ENCODE measurements at places on chromosomes 1 and 21. TPM values are rescaled to one million over a fixed set of nuclear protein-coding genes. Genes with fewer than 3 reads are reported as not detected.
A peak's percentile ranks its signal among the peaks of the same experiment; 100 is the strongest.

TEKT2 gene
- total RNA-seq = 0.80 TPM

LEFTY1 gene
- total RNA-seq = 0.28 TPM

C4BPA gene
- total RNA-seq = not detected

DNA sequence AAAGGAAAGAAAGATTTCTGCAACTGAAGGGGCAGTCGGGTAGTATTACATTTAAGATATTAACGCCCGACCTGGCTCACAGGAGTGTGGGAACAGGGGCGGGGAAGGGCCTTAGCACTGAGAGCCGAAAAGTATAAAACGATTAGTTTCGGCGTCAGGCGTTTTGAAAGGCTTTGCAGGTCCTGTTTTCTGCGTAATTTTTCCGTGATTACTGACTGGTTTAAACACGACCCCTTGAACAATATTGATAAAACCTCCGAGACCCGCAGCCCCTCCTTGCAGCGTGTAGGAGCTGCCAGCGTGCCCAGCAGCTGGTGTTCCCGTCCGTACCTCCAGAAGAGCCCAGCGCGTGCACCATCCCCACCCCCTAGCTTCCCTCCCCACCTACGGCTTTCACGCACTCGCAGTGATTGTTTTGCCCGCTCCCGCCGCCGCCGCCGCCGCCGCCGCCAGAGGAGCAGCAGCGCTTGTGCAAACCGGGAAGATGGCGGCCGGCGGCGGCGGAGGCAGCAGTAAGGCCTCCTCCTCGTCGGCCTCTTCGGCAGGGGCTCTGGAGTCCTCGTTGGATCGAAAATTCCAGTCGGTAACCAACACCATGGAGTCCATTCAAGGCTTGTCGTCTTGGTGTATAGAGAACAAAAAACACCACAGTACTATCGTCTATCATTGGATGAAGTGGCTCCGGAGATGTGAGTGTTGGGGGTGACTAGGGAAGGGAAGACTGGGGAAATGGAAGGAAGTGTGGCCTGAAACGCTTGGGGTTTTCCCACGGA is 470 bp downstream of the RPRD2 start:
- peak overlapping the region; percentile 98 for H3K27ac ChIP-seq
- peaks cover 37% of the 10 kb centered on the region for H3K4me1 ChIP-seq
- peaks cover 6% of the 10 kb centered on the region for H3K27me3 ChIP-seq
- peak; percentile 82 for DNase-seq

- H3K27me3 ChIP-seq = peaks cover 10% of the 10 kb centered on the region
- H3K4me1 ChIP-seq = peaks cover 7% of the 10 kb centered on the region
- no peak overlapping the region for H3K27ac ChIP-seq
- H3K36me3 ChIP-seq = no peaks in the 10 kb centered on the region
- DNase-seq = no peak
Observed at GRCh38 chr1:22239378-22239777, 96.5 kb upstream of the WNT4 start.

DNA sequence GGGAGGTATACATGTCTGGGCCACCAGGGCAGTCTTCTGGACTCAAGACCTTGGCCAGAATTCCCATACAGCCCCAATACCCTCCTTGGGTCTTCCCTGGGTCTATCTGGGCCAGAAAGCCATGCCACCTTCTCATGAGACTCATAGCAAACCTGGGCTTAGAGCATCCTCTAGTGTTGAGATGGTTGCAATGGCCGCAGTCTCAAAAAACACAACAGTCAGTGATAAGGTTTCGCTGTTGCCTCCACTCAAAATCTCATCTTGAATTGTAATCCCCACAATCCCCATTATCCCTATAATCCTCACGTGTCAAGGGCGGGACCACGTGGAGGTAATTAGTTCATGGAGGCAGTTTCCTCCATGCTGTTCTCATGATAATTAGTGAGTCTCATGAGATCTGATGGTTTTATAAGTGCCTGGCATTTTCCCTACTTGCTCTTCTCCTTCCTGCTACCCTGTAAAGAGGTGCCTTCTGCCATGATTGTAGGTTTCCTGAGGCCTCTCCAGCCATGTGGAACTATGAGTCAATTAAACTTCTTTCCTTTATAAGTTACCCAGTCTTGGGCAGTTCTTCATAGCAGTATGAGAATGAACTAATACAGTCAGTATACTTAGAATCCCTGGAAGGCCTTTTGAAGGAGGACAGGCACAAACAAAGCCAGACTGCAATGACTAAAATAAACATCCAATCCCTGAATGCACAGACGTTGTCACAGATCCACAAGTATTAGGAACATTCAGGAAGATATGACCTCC is 77.0 kb downstream of the CTH start:
- no peak overlapping the region for H3K27ac ChIP-seq
- peak; percentile 43 for DNase-seq
- H3K4me1 ChIP-seq = peaks cover 18% of the 10 kb centered on the region
- no peak overlapping the region for H3K4me3 ChIP-seq
- no peaks in the 10 kb centered on the region for H3K36me3 ChIP-seq
- peaks cover 6% of the 10 kb centered on the region for H3K27me3 ChIP-seq

GRCh38 chr1:160256396-160257046 is 5.8 kb downstream of the DCAF8 start:
- no peak overlapping the region for H3K4me3 ChIP-seq
- peaks cover 1% of the 10 kb centered on the region for H3K27me3 ChIP-seq
- H3K4me1 ChIP-seq = peaks cover 21% of the 10 kb centered on the region
- H3K27ac ChIP-seq = no peak overlapping the region
- DNase-seq = no peak

GRCh38 chr1:906600-907420 is 16.9 kb upstream of the SAMD11 start:
- peaks cover 14% of the 10 kb centered on the region for H3K27me3 ChIP-seq
- H3K4me1 ChIP-seq = no peaks in the 10 kb centered on the region
- no peaks in the 10 kb centered on the region for H3K36me3 ChIP-seq
- H3K27ac ChIP-seq = no peak overlapping the region

- H3K36me3 ChIP-seq = peaks cover 18% of the 10 kb centered on the region
- no peaks in the 10 kb centered on the region for H3K4me1 ChIP-seq
- H3K27ac ChIP-seq = no peak overlapping the region
- peaks cover 5% of the 10 kb centered on the region for H3K27me3 ChIP-seq
- no peak overlapping the region for H3K4me3 ChIP-seq
Observed at GRCh38 chr1:230842801-230843200, 25.5 kb downstream of the C1orf198 start.

- peaks cover 21% of the 10 kb centered on the region for H3K27me3 ChIP-seq
- no peak overlapping the region for H3K27ac ChIP-seq
- no peak overlapping the region for H3K4me3 ChIP-seq
- peaks cover 10% of the 10 kb centered on the region for H3K4me1 ChIP-seq
- no peaks in the 10 kb centered on the region for H3K36me3 ChIP-seq
- no peak for DNase-seq
Observed at GRCh38 chr1:18714404-18715175, 83.9 kb downstream of the PAX7 start.

GRCh38 chr1:54581621-54582035 is 33.6 kb downstream of the ACOT11 start:
- H3K27me3 ChIP-seq = peaks cover 19% of the 10 kb centered on the region
- H3K4me3 ChIP-seq = no peak overlapping the region

- no peak overlapping the region for H3K27ac ChIP-seq
- H3K4me1 ChIP-seq = peaks cover 3% of the 10 kb centered on the region
- no peak overlapping the region for H3K4me3 ChIP-seq
- DNase-seq = no peak
Observed at GRCh38 chr1:116725798-116726197, 28.4 kb upstream of the CD2 start.

GRCh38 chr21:38178653-38179470 is 77.9 kb upstream of the KCNJ15 start:
- no peak overlapping the region for H3K4me3 ChIP-seq
- H3K27ac ChIP-seq = no peak overlapping the region
- H3K36me3 ChIP-seq = no peaks in the 10 kb centered on the region
- no peak for DNase-seq
- no peaks in the 10 kb centered on the region for H3K4me1 ChIP-seq

DNA sequence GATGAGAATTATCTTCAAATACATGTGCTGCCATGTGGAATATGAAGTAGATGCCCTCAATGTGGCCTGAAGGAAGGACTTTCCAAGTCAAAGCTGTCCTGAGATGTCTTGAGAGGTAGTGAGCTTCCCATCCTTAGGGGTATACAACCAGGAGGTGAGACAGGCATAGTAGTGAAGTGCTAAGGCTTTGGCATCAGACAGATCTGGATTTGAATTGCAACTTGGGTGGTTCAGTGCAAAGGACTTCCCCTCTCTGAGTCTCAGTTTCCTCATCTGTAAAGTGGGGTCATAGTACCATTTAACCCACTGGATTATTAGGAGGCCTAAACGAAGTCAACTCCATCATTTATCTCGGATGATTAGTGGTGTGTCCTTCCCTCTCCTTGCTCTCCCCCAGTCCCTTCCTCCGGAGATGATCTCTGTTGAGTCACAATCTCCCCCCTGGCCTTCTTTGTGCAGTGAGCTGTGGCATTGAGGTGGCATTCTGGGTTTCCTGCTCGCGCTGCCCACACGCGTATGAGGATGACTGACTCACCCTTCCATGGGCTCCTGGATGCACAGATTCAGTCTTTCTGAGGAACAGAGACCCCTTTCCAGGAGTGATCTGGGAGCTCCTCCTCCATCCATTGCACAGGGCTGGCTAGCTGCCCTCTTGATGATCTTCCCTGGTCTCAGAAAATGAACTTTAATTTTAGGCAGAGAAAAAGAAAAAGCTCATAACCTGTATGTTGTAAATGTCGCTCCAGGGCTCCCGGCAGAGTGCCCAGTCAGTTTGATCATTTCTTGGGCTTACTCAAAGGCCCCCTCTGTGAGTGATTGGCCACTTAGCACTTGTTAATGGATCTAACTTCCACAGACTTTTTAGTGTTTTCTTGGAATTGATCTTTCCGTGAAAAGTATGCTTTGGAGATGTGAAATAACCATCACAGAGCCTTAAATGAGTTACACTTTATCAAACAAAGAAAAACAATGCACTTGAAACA is 354.6 kb downstream of the PTPRU start:
- H3K4me3 ChIP-seq = no peak overlapping the region
- H3K27me3 ChIP-seq = peaks cover 6% of the 10 kb centered on the region
- no peak overlapping the region for H3K27ac ChIP-seq
- no peaks in the 10 kb centered on the region for H3K36me3 ChIP-seq
- H3K4me1 ChIP-seq = peaks cover 6% of the 10 kb centered on the region

DNA sequence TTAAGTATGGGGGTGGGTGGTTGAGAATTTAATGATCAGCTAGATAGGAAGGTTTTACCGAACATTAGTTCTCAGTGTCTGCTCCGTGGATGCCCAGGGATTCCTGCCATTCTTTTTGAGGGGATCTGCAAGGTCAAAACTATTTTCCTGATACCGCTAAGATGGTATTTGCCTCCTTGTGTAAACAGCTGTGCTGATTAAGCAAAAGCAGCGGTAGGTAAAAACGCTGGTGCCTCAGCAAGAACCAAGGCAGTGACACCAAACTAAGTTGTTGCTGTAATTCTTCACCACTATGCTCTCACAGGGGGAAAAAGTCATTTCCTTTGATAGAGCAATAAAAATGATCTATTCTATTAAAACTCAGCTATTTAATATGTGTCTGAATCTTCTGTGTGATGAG is 229.0 kb downstream of the FMN2 start:
- H3K4me3 ChIP-seq = no peak overlapping the region
- no peak for DNase-seq
- no peaks in the 10 kb centered on the region for H3K27me3 ChIP-seq

DNA sequence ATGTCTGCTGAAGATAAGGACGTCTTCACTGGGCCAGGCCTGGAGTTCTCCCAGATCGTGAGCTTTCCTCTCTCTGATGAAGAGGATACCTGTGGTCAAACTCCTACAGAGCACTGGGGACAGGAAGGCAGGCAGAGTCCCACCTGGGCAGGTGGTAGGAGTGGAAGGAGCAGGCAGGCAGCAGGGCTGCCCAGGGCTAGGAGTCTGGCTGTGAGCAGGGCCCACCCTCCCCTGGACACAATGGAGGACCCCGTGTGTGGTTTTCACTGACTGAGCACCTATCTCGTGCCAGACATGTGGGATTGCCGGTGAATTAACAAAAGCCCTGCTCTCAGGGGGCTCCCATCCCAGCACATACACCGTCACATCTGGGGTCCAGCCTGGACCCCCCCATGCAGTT is 4.9 kb upstream of the SAMD11 start:
- H3K27me3 ChIP-seq = peaks cover 20% of the 10 kb centered on the region
- H3K27ac ChIP-seq = no peak overlapping the region
- DNase-seq = no peak
- H3K36me3 ChIP-seq = peaks cover 5% of the 10 kb centered on the region

GRCh38 chr1:58904299-58905125 is 120.7 kb upstream of the JUN start:
- DNase-seq = no peak
- peak overlapping the region; percentile 85 for H3K4me3 ChIP-seq
- H3K27me3 ChIP-seq = peaks cover 2% of the 10 kb centered on the region
- peaks cover 52% of the 10 kb centered on the region for H3K4me1 ChIP-seq

DNA sequence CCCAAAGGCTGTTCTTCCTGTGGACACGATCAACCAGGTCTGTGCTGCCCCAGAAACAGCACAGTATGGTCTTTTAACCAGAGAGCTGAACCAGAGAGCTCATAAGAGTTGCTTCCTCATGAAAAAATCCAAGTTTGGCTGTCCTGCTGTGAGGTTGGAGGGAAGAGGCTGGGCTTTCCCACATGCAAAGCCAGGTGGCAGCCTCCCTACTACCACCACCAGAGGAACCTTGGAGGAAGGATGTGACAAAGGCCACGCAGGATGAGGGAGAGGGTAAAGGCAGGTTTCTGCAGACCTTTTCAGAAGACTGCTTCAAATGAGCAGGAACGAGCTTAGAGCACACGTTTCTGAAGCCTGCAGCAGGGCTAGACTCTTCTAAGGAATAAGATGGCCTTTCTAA is 27.1 kb downstream of the FAM78B start:
- H3K27ac ChIP-seq = no peak overlapping the region
- no peak for DNase-seq
- no peaks in the 10 kb centered on the region for H3K4me1 ChIP-seq

DNA sequence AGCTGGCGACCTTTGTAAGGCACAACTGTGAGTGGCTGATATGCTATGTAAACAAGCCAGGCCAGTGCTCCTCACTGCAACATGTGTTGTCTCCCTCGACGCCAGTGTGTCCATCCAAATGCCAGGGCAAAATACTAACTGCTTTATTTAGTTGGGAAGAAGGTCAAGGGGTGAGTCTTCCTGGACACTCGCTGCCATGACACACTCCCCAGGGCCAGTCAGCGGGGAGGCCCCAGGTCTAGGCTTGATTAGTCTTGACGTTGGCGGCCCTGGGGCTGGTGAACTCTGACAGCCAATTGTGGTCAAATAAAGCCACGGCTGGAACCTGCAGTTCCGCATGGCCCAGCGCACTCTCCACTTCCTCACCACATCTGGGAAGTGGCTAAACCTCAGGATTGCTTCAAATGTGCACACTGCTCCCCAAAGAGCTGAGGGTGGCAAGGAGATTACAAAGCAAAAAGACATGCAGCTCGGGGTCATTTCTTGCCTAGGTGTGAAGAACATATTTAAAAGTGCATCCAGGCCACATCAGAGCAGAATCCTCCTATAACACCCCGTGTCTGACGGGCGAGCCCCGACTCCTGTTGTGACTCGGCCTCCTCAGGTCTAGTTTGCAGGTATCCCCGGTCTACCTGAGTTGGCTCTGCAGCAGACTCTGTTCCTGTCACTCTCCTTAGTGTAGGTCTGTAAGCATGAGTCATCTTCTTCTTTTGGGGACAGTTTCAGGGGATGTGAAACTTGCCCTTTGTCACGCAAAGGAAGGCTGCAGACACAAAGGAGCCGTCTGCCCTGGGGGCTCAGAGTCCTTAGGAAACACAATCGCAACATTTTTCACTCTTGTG is 183.5 kb downstream of the RUNX1 start:
- H3K36me3 ChIP-seq = peaks cover 18% of the 10 kb centered on the region
- DNase-seq = no peak
- peaks cover 25% of the 10 kb centered on the region for H3K4me1 ChIP-seq
- no peak overlapping the region for H3K27ac ChIP-seq

- H3K36me3 ChIP-seq = no peaks in the 10 kb centered on the region
- H3K4me3 ChIP-seq = no peak overlapping the region
- no peak for DNase-seq
Observed at GRCh38 chr21:42611852-42612251, 41.6 kb upstream of the PDE9A start.
